ENCODE measurements at places on chromosomes 5 and 9.

DNA sequence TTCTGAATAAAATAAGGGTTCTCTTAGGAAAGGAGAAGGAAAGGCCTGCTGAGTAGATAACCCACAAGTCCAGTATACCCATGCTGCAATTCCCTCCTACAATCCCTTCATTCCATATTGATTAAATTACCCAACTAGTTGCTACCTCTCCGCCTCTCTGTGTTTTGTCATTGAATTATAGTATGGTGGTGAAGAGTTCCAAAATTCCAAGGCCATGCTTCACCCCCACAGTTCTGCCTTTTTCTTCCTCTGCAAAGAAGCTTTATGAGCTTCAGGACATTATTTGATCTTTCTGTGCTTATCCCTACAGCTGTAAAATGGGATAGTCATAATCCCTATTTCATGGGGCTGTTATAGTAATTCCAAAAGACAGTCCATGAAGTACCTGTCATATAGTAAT lies 215.6 kb downstream of the ACTL7B start:
- no peak for DNase-seq

DNA sequence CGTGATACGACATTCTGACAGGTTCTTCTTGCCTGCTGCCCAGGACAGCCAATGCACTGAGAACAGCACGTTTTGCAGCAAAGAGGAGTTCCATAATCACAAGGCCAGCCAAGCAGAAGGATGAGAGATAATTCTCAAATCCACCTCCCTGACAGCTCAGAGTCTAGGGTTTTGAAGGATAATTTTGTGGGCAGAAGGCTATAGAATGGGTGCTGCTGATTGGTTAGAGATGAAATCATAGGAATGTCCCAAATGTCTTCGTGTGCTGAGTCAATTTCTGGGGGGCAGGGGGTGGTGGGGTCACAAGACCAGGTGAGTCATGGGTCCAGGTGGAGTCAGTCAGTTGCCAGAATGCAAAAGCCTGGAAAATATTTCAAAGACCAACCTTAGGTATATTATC lies 175.5 kb upstream of the SLC30A5 start:
- no peak for DNase-seq

GRCh38 chr9:2493109-2493508 lies 128.5 kb upstream of the VLDLR start:
- DNase-seq, result no peak

- DNase-seq, result no peak
Measured at GRCh38 chr9:73118898-73119554, 32.6 kb upstream of the ANXA1 start.

DNA sequence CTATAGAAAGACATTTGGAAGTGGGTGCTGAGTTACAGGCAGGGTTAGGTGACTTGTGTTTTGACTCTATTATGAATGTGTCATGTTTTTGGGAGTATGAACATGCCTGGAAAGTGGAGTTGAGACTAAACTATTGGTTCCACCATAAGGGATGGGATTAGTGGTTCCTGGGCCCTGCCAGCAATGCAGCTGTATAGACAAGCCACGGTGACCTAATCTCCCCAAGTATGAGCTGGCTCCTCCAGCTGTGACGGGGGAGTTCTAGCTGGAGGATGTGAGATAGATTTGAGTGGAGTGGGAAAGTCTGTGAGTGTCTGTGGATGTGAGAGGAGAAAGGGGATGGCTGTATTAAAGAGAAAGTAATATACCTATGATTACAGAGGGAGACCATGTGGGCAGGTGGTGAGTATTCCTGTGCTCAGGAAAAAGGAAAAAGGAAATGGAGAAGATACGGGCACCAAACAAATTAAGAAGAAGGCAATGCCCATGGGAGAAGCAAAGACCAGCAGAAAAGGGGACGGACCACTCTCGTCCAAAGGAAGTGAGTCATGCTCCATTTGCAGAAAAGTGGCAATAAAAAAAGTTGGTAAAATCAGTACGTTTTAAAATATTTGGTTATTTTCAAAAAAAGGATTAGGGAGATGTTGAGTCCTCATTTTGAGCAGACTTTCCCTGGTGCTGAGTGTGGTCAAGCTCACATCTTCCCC lies 48.3 kb upstream of the ICE1 start:
- no peak for DNase-seq

GRCh38 chr9:116942593-116943061 lies 255.5 kb downstream of the TRIM32 start:
- no peak for DNase-seq

DNA sequence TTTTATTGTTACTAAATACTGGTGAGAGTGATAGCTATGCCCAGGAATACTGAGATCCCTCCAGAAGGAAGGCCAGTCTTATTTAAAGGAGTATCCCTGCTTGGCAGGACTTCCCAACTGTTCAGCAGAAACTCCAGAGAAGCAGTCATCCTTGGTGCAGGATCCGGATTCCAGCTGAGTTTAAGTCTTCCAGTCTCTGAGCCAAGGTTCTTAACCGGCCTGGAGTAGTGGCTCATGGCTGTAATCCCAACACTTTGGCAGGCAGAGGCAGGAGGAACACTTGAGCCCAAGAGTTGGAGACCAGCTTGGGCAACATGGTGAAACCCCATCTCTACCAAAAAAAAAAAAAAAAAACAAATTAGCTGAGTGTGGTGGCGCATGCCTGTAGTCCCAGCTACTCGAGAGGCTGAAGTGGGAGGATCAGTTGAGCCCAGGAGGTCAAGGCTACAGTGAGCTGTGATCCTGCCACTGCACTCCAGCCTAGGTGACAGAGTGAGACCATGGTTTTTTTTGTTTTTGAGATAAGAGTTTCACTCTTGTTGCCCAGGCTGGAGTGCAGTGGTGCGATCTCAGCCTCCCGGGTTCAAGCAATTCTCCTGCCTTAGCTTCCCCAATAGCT lies 7.6 kb downstream of the NAIF1 start:
- DNase-seq, result no peak

DNA sequence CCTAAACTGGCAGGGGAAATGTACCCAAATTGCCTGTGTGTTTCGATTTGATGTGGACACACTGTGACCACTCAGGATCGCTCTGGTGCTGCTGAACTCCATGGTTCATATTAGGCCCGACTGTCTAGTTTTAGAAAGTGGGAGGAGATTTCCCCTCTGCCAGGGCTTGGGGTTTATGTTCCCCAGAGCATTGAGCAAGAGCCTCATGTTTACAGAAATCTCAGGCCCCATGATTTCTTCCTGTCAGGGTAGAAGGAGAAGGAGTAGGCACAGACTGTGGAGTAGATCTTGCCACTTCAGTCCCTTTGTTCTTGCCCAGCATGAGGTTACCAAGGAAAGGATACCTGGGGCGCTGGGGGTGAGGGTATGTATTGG lies 40.8 kb upstream of the GLRX start:
- DNase-seq, result no peak

- DNase-seq, result no peak
Measured at GRCh38 chr9:74554751-74555419, 57.8 kb downstream of the RORB start.

DNA sequence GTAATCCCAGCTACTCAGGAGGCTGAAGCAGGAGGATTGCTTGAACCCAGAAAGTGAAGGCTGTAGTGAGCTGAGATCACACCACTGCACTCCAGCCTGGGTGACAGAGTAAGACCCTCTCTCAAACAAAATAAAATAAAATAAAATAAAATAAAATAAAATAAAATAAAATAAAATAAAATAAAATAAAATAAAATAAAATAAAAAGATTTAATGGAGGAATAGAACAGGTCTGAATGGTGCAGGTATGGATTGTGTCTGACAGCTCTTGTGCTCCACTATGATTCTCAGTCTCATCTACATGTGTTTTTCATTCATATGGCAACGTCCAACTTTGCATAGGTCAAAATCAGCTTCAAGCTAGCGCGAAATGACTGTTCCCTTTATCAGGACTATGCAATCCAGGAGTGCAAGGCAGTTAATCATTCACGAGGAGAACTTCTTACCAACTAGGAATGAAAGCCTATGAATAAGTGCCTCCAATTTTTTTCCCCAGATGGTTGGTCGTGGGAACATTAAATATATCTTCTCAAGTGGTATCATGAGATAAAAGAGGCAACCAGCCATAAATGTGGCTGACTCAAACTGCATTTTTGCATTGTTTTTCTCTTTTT lies 1392.3 kb upstream of the CDH9 start:
- no peak for DNase-seq
